ENCODE measurements at places on chromosomes 1 and 21.

DNA sequence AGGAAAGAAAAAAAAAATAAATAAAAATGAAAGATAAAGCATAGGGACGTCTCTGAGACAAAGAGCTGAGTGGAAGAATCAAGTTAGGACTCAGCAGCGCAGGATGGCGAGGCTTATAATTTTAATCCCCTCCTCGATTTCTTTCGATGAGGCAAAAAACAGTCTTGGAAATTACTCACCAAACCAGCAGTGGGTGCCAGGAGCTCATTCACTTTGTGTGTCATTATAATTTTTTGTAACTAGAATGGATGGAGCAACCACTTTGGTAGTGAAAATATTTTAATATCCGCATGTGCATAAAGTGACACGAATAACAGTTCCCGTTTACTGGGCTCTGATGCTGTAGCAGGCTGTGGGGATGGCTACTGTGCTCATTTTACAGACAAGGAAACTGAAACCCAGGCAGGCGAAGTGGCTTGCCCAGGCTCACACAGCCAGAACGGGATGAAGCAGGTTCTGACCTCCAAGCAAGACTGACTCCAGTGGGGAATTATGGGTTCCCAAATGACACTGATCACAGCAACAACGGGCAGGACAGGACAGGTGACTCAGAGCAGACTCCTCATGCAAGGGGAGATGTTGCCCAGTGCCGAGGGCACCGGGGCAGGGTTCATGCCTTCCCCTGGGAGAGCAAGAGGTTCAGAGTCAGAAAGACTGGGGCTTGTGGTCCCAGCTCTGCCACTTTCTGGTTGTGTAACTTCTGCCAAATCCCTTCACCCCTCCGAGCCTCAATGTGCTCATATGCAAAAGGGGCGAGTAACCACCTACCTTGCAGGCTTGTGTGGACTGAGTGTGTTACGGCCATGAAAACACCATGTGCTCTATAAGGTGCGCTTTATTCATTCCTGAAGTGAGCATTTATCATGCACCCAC is 63.6 kb downstream of the RUNX3 start:
- DNase-seq = no peak

GRCh38 chr1:169266133-169266532 is 101.5 kb downstream of the NME7 start:
- DNase-seq = no peak

DNA sequence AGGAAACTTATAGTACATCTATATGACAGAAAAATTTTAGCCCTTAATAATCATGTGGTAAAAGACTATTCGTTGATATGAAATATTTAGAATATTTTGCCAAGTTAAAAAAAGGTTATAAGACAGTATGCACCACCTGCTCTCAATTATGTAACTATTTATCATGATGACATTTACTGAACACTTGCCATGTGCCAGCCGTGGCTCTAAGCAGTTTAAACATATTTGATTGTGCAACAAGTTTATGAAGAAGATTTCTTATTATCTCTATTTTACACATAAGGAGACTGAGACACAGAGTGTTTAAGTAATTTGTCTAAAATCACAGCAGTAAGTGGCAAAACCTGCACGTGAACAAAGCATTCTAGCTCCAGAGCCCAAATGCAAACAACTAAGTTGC is 199.3 kb upstream of the JUN start:
- no peak for DNase-seq

DNA sequence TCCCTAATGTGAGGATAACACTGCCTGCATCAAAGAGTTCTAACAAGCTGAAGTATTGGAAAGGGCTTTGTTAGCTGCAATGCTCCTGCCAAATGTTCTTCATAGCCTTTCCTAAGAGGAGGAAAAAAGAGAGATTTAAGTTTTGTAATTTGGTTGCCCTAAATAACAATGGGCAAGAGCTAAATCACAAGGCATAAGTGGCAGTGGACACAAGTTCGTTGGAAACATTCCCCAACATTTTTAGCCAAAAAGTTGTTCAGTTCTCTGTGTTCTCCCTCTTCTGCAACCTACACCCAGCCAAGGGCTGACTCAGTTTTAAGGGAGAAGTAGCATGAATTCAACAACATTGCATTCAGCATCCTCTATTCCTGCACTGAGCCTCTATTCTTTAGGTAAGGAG is 2.6 kb upstream of the UQCRHL start:
- no peak for DNase-seq

DNA sequence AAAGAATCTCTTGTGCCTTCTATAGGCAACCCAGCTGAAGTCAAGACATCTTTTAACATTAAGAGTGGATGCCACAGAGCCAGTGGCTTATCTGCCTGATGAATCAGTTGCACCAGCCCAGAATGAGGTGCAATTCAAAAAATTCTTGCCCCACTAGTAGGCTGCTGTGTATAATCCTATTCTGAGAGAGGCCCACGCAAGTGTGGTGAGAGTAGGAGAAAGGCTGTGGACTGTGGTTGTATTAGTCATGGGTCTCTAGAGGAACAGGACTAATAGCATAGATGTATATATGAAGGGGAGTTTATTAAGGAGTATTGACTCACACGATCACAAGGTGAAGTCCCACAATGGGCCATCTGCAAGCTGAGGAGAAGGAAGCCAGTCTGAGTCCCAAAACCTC is 216.4 kb downstream of the LTN1 start:
- no peak for DNase-seq

- DNase-seq = no peak
These were observed 46.2 kb downstream of the C1orf198 start for GRCh38 chr1:230822092-230822581.

DNA sequence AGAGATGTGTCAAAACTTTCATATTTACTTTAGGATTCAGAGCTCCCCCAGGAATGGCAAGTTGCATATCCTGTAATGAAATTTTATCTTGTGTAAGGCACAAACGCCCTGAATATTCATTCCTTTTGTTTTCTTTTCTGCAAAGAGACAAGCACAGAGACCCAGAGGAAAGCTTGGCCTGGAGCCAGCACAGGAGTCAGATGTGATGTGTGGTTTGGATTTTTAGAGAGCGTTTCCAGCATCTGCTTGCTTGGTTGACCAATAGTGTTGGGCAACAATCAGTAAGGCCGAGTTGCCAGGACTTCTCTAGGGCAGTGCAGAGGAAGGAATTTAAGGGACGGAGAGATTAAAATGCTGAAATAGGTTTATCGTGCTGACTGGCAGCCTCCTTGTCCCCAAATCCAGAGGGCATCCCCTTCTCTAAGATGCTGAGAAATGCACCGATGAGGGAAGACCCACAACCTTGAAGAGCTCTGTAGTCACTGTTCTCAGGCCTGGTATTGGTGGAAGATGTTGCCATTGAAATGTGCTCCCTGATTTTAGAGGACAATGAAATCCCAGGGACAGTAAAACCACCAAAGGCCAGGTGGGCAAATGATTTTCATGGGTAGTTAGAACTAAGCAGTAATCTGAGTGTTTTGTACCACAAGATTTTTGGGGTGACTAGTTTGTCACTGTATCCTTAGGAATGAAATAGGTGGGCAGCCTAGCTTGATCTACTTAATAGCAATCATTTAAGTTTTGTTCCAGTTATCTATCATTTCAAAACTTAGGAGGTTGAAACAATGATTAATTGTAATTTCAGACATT is 37.9 kb upstream of the RHOU start:
- no peak for DNase-seq

GRCh38 chr1:238466459-238466858 is 575.7 kb upstream of the ZP4 start:
- DNase-seq = no peak

DNA sequence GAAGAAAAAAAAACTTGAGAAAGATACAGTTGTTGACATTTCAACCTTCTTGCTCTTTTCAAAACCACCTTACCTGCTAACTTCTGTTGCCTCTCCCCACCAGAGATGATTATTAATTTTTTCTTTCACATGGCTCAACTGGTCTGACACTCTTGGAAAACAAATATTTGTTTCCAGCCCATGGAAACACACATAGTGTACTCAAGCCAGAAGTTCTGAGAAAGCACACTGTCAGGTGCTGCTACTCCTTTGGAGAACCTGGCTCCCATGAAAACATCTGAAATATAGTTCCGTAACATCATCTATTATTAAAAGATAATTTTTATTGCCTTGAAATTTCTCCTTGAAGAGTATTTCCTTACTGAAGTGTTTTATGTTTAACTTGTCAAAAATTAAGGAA is 145.0 kb upstream of the C1orf105 start:
- DNase-seq = no peak

DNA sequence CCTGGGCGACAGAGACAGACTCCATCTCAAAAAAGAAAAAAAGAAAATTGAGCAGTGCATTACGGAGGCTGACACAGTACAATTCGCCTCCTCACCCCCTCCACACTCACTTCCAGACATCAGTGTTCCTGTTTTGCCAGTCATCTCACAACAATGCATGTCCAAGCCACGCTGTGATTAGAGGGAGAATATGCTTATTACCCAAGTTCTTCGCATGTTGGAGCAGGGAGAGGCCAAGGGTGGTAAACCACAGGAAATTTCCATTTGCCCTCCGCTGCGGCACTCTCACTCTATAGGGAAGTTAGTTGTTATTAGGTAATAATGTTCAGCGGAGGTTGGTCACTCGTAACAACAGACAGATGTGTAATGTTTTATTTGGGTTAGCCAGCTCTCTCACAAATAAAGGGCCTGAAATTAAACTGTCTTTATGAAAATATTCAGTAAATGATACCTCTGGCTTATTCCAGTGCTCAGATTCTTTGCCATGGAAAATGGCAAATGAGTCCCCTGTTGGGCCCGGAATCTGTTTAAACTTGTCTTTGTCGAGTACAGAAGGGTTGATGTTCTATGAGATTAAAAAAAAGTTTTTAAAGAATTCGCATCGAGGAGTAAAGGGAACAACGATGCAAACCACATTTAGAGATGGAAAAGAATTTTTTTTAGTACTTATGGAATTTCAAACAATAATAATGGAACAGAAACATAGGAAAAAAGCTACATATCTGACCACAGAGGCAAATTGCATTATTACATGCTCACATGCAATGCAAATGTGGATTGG is 33.1 kb downstream of the KCNJ15 start:
- no peak for DNase-seq

- no peak for DNase-seq
These were observed 8.3 kb upstream of the LGALS8 start for GRCh38 chr1:236515443-236515958.

Data from CMK (cell line).